Activated naive CD4-positive, alpha-beta T cell treated with anti-CD3 and anti-CD28 coated beads, Interleukin-2, amount 50 U/mL, for 16 hours (primary cell): ENCODE measurements at places on chromosomes 11 and 22.

DNA sequence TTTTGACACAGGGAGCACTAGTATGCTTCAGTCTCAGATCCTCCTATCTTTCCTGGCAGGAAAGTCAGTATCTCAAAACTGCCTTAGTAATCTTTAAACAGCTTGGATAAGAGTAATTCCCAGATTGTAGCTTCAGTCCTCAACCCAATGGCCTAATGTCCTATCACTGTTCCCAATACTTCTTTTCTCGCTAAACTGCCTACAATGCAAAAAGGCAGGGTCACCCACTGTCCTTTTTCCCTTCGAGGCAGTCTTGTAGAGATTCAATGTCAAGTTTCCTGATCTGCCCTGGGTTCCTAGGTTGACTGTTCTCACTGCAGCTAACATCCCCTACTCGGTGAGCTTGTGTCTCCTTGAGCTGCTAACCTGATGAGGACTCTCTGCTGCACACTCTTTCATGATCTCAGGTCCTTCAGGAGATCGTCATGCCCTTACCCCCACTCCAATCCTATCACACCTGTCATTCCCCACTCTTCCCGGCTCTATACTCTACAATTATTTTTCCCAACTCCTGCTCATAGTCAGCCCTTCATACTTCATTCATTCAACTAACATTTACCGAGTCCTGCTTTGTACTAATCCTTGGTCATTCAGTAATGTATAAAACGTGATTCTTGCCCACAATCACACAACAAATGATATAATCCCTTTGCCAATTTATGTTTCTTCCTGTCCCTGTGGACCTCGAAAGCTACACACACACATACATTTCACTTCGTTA, 904 bp downstream of the C2CD3 start:
- DNase-seq: no peak

GRCh38 chr11:46570790-46571398, 22.9 kb downstream of the AMBRA1 start:
- no peak for DNase-seq

- no peak for DNase-seq
Measured at GRCh38 chr11:131895865-131896264, 525.5 kb downstream of the NTM start.

- no peak for DNase-seq
Measured at GRCh38 chr11:15726221-15726746, 611.6 kb downstream of the INSC start.

GRCh38 chr11:35355102-35355749, 64.1 kb downstream of the SLC1A2 start:
- DNase-seq: no peak

GRCh38 chr11:124329787-124330478, 9.9 kb upstream of the OR8D2 start:
- no peak for DNase-seq

DNA sequence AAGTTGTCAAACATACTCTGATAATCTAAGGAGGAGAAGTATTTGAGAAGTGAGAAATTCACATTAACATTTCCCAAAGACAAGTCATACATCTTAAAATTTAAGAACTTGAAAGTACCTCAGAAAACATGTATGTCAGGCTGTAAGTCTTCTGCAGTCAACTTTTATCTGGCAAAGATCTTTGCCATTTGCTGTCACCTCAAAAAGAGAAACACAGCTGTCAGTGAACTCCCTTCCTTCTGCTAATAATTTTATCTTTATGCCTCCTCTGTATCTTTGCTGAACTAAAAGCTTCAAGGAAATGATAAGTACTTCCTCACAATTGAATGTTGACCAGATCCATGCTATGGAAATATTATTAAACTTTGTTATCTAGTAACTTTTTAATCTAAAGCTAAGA, 18.7 kb downstream of the TTC17 start:
- DNase-seq: no peak
